Kidney epithelial cell (primary cell): ENCODE measurements at places on chromosomes 5 and 9. TPM values are rescaled to one million over a fixed set of nuclear protein-coding genes. Genes with fewer than 3 reads are reported as not detected.

The GFRA3 gene
- total RNA-seq = 0.08 TPM in 1 of 2 replicates, not detected in the other

GRCh38 chr5:150278046-150278730 is 11.4 kb downstream of the CAMK2A start:
- DNase-seq = no peak

- no peak for DNase-seq
Measured at GRCh38 chr9:123772374-123772773, 157.6 kb downstream of the DENND1A start.

DNA sequence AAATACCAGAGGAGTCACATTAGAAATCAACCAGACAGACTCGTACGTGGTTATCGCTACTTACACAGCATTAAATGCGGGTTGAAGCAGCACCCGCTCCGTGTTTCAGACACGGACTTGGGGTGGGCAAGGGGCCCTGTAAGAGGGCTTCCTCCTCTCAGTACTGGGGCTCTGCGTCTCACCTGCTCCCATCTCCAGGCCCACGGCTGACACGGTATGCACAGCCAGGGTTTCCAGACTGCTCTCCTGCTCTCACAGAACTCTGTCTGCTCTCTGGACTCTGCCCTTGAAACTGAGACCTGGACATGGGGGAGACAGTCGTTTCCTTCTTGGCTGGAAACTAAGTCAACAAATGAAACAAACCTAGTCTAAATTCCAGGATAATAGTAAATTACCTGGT is 24.7 kb upstream of the RASGEF1C start:
- no peak for DNase-seq

GRCh38 chr9:100322954-100323536 is 29.7 kb downstream of the TEX10 start:
- no peak for DNase-seq

GRCh38 chr5:73899055-73899454 is 273.1 kb downstream of the ARHGEF28 start:
- DNase-seq = no peak

- DNase-seq = no peak
Measured at GRCh38 chr5:87139795-87140194, 127.9 kb upstream of the RASA1 start.

The TBC1D13 gene
- total RNA-seq = 17.7 and 19.0 TPM in 2 replicates

DNA sequence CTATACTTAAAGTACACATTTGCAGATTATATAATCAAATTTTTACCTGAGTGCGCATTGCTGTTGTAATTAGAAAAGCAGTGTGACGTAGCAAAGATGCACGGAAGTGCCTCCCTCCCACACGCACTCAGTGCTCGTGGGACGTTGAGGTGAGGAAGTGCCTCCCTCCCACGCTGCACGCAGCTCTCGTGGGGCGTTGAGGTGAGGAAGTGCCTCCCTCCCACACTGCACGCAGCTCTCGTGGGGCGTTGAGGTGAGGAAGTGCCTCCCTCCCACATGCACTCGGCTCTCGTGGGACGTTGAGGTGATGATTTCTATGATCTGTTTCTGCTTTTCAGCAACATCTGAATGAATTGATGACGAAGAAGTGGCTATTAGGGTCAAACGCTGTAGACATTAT is 21.0 kb downstream of the EXOC3 start:
- DNase-seq = no peak

The ZBED3 gene
- total RNA-seq = 6.0 and 9.8 TPM in 2 replicates

GRCh38 chr5:72892846-72893245 is 63.0 kb upstream of the FCHO2 start:
- no peak for DNase-seq

GRCh38 chr9:105219291-105219805 is 25.1 kb upstream of the SLC44A1 start:
- no peak for DNase-seq

- no peak for DNase-seq
Measured at GRCh38 chr9:36136894-36137391, 410 bp downstream of the GLIPR2 start.

DNA sequence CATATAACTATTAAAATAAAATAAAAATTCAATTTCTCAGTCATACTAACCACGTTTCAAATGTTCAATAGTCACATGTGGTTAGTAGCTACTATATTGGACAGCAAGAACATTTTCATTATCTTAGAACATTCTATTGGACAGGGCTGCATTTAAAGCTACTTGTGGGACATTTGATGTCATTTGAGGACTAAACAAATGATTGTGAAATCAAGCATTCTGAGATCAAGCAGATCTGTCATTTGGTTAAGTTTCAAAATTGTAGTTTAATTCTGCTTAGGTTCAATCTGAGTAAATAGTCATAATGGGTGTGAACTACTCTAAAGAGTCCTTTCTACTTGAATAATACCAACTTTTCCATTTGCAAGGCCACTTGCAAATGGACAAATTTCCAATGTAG is 226.9 kb upstream of the C9orf72 start:
- DNase-seq = no peak
